Stimulated activated CD4-positive, alpha-beta T cell treated with anti-CD3 and anti-CD28 coated beads, Interleukin-2, amount 100 ng/mL, for 48 hours (primary cell): ENCODE measurements at places on chromosomes 2 and 18.

DNA sequence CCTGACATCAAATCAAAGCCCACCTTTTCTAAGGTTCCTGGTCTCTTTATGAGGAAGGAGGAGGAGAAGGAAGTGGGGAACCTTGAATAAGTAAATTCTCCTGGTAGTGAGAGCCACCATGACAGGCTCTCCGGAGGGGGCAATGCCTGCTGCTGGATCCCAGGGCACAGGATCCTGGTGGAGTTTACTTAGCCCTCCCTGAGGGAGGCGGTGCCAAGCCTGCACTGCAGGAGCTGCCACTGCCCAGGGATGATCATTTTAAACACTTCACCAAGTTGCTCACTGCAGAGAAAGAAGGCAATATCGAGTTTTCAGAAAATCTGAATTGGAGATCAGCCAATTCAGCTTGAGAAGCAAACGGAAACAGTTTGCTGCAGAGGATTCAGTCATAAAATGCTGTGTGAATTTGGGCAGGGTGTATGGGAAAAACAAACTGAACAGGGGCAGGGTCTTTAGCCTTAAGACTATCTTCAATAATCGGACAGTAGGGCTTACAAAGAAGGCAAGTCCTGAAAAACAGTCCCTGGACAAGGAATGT is 200.7 kb downstream of the RAD51AP2 start:
- no peak for DNase-seq

GRCh38 chr2:71530641-71531332 is 77.4 kb downstream of the DYSF start:
- DNase-seq, result peak; percentile 14

DNA sequence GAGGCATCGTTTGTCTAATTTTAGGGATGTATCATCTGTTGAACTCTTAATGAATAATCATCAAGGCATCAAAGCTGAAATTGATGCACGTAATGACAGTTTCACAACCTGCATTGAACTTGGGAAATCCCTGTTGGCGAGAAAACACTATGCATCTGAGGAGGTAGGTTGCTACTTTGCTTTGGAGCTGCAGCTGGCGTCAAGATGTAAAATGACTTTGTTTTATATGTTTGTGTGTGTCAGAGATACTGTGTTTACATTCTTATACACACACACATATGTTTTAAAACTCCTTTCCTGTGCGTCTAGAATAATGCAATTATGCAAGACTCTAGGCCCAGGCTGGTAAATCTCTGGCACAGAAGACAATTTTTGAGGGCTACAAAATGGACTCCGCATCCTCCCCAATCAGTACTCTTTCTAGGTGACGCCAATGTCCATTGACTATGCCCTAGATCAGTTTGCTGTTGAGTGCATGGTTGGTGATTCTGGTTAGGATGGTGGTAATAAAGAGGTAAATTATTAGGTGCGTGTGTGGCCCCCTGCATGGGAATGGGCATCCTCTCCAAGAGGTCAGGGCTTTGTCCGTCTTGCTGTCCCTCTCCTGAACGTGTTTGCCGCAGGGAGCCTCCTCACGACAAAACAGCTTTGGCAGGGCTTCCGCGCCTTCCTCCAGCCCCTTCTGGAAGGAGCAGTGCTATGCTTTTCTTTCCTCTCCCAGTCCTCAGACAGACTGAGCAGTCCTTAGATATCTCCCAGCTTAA is 68.2 kb upstream of the EML6 start:
- no peak for DNase-seq

- no peak for DNase-seq
Observed at GRCh38 chr2:43152186-43152585, 74.2 kb downstream of the ZFP36L2 start.

- DNase-seq, result no peak
Observed at GRCh38 chr18:37243741-37244140, 321.9 kb downstream of the CELF4 start.

GRCh38 chr2:173353556-173353955 is 1.1 kb upstream of the CDCA7 start:
- no peak for DNase-seq

DNA sequence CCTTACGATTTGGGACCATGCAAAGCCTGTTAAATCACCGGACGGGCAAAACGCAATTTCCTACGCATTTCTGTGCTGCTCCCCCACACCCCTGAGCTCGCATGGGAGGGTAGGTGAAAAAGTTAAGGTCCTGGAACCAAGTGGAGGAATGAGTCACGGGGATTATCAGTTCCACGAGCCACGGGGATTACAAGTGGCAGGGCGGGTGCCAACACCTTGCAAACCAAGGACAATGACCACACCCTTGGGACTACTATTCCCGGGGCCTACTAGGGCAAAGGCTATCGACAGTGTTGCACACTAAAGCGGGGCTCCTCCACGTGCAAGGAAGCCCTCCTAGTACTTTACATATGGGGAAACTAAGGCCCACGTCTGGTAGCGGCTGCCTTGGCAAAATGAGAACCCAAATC is 447 bp downstream of the RETSAT start:
- DNase-seq, result no peak

DNA sequence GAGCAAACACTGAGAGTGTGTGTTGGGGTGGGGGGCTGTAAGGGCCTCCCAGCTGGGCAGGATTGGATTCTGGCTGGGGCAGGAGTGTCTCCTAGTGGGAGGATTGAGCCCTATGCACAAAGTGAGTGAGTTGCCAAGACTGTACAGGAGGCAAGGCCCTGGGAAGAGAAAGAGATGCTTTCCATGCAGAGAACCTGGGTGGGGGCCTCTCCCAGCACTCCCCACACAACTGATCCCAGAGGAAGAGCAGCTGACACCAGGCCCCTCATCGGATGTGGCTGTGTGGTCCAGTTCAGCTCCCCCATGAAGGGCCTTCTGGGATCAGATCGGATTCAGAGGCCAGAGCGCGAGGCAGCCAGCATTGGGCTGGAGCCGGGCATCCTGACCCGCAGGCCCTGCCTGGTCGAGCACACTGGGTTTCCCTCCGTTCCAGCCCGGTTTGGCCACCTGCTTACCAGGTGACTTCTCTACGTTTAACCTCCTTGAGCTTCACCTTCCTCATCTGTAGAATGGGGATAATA is 49.4 kb upstream of the FAHD2A start:
- no peak for DNase-seq

- DNase-seq, result no peak
Observed at GRCh38 chr2:206045251-206045650, 40.7 kb downstream of the INO80D start.

DNA sequence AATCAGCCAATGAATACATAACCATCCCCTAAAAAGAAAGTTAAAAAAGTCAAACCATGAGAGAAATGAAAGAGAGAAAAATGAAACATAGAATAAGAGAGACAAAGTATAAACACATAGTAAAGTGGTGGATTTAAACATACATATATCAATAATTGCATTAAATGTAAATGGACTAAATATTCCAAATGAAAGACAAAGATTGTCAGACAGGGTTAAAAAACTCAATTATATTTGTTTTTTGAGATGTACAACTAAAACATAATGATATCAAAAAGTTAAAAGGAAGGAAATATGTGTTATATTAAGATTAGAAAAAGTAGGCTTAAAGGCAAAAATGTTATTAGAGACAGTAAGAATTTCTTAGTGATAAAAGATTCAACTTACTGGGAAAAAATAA is 83.8 kb upstream of the CELF4 start:
- DNase-seq, result no peak

DNA sequence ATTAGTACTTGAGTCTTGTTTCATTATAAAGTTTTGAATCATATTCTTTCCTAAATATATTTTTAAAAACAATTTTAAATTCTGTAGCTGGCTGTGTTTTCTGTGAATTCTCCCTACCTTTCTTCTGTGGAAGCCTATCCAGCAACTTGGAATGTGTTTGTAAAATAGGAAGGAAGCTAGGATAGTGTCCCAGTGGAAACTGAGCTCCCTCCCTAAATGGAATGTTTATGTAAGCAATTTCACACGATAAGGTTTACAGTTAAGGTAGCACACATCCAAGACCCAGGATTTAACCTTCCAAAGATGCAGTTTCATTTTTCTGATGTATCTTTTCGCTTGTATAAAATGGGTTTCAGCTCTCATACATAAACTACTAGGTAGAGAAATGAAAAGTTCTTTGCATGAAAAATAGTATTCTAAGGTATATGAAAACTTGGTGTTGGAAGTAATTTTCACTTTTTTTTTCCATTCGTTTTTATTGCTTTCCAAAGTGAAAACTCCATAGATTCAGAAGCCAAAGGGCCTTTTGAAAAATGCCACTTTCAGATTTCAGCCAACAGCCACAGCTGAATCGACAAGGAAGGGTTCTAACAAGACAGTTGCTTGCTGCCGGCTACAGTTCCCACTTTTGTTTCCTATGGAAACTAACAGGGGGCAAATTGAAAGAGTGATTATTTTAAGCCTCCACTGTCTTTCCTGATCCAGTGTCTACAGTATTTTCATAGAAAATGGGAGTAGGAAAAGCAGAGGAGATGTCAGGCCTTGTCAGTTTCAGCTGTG is 405.1 kb upstream of the POU3F3 start:
- DNase-seq, result no peak

DNA sequence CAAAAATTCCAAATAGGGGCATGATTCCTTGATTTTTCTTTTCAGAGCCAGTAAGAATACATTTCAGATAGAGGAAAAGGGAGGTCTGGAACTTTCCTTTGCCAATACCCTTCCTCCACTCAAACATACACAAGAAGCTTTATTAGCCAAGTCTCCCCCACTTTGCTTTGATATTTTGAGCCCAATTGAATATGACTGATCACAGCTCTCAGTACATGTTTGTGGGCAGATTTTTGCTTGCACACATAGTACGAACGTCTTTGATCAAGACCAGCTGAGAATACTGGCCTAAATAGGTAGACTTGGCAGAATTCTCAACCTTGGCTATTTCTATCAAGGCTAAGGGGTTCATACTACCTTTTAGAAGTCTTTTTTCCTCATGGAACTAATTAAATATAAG is 148.8 kb upstream of the PGAP1 start:
- no peak for DNase-seq

DNA sequence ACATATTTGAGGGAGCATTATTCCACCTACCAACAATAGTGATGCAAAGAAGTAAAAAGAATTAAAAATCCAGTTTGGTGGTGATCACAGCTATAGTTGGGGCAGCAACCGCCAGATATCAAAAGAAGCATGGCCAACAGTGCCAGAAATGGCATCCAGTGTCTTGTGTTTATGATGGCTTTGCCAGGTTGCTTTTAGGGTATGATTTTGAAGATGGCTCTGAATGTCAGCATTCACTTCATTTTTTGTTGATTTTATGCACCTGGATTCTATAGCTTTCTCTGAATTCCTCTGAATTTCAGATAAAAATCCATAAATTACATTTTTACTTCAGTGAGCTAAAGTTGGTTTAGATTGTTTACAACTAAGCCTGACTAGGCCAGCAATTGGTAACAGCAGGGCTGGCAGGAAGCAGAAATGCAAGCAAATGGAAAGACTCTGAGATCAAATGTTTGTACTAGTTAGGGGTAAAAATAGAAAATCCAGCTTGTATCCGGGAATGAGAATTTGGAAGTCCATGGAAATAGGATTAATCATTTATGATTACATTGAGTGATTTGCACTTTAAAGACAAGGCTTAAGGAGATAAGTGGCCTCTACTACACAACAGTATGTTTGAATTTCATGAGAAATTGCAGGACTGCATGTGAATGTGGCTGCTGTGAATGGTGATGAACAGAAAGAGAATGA is 40.4 kb downstream of the COL3A1 start:
- no peak for DNase-seq

DNA sequence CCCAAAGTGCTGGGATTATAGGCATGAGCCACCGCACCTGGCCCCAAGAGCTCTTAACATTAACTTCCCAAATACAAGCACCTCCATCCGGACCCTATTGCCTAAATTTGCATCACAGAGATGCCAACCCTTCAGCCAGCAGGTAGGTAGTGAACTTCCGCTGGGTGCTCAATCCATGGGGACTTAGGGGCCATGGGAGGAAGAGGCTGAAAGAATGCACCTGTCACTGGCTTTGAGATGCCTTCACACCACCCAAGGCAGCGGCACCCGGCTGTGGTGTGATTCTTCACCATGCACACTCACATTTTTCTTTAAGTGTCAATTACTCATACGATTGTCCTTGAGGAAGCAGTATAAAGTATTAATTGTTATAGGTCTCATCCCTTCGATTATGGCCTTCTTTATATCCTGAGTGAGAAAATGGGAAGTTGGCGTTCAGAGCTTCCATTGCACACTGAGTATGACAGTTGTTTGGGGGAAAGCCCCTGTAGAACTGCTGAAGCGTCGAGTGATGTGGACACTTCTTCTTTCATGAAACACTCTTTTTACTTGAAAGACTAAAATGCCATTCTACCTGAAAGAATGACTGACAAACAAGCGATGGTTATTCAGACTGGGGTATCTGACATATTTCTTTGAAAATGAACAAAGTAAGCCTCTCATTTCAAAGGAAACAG is 51.8 kb upstream of the BIN1 start:
- DNase-seq, result no peak

GRCh38 chr18:36468161-36468560 is 170.6 kb downstream of the FHOD3 start:
- no peak for DNase-seq

GRCh38 chr2:43315482-43315881 is 89.1 kb upstream of the ZFP36L2 start:
- no peak for DNase-seq

GRCh38 chr2:169208026-169208425 is 138.7 kb downstream of the DHRS9 start:
- no peak for DNase-seq

DNA sequence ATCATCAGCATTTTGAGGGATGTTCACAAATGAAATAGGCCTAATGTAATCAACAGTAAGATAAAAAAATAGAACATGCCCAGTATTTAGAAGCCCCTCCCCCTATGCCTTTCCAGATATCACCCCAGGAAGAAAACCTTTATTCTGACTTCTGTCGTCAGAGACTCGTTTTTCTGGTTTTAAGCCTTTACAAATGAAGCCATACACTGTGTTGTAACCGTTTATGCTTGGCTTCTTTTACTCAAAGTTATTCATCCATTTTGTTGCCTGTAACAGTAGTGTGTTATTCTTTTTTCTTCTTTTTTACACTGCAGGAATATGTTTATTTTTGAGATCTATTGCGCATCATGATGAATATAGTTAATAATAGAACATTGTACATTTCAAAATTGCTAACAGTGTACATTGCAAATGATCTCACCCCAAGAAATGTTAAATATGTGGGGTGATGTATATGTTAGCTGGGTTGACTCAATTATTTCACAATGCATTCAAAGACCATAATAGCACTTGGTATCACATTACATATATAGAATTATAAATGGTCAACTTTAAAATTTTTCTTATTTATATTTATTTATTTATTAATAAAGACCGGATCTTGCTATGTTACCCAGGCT is 28.1 kb upstream of the PNPT1 start:
- no peak for DNase-seq

DNA sequence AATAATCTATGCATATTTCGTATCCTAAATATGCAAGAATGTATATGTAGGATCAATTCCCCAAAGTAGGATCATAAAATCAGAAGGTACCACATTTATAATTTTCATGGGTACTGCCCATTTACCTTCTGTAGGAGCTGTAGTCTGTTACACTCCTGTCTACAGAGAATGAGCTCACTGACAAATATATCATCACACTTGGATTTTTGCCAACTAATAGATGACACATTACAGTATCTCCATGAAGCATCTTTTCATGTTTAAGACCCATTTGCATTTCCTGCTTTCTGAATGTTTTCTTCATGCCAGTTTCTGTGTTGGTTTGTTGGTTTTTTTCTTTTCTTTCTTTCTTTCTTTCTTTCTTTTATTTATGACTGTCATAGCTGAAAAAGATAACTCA is 70.9 kb upstream of the EML6 start:
- no peak for DNase-seq
